Left ventricle myocardium superior (tissue), 1 donor: ENCODE measurements at places on chromosomes 1 and 21. TPM values are rescaled to one million over a fixed set of nuclear protein-coding genes. Genes with fewer than 3 reads are reported as not detected.

- no peak for DNase-seq
These were observed 206.3 kb downstream of the SIPA1L2 start for GRCh38 chr1:232423591-232423990.

ANP32E gene
- 27.0 TPM for total RNA-seq

ADORA1 gene
- total RNA-seq = 13.5 TPM

DNA sequence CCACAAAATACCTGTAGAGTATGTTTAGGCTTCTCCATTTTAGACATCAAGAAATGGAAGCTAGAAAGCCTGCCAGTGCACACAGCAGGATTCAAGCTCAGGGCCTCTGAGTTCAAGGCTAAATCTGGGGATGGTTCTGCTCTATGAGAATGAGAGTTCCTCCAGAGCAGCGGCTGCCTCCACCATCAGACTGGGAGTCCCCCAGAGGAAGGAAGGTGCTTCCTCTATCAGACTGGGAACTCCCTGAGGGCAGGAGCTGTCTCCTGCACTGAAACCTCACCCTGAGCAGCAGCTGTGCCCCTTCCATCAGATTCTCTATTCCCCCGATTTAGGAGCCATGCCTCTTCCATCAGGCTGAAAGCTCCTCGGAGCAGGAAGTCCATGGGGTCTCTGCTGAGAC lies 20.1 kb downstream of the PLA2G5 start:
- DNase-seq = no peak

- DNase-seq = no peak
These were observed 97.0 kb downstream of the CHRM3 start for GRCh38 chr1:239483391-239483790.
